Stimulated activated CD8-positive, alpha-beta memory T cell treated with anti-CD3 and anti-CD28 coated beads, Interleukin-12 subunit alpha, Interleukin-12 subunit beta, amount 100 ng/mL, for 1 hour (primary cell): ENCODE measurements at places on chromosomes 16 and 17.

DNA sequence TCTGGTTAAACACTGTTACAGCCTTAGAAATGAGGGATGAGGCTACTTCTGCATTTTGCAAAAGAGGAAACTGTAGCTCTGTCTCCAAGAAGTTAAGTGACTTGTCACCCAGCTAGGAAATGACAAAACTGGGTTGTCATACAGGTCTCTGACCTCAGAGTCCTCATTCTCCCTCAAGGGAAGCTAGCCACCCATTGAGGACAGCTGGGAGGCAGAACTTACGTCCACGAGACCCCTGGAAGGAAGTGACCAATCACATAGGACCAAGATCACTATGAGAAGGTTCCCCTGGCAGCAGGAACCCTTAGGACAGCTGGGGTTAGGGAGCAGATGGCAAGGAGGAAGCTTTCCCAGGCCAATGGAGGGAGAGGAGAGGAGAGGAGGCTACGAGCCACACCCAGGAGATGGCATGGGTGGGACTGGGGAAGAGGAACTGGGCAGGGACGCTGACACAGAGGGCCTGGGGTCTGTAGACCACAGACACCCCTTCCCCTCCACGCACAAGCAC lies 11.2 kb downstream of the METTL22 start:
- DNase-seq, result no peak

DNA sequence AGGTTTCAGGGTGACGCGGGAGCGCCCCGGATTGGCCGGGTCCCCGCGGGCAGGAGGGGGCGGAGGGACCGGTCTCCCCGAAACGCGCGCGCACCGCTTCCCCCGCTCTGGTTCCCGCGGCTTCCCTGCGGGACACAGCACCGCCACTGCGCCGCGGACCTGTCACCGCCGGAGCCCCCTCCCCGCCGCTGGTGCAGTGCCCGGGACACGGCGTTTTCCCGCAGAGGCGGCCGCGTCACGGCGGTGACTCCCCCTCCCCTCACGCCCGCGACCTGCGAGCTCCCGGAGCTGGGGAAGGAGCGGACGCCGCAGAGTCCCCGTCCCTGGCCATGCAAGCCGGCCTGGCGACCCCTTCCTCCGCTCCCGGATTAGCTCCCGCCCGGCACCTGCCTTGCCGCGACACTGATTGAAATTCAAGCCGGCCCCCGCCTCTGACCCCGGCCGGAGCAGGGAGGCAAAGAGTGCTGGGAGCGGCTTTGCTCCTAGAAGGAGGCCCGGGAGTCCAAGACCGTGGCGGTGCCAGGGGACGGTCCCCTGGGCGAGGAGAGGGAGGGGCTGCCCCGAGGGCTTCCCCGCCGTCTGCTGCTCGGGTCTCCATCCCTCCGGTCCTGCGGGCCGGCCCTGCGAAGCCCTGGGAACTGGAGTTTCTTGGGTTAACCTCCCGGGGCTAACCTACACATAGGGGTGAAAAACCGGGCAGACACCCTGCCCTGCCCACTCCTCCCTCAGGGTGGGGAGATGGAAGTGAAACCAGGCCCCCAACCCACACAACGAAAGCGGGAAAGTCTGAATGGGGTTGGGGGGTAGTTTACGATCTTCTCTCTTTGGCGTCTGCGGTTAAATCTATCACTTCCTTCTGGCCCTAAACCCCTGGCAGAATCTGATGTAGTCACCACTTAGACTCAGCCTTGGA lies 1.0 kb downstream of the RHBDL3 start:
- no peak for DNase-seq

DNA sequence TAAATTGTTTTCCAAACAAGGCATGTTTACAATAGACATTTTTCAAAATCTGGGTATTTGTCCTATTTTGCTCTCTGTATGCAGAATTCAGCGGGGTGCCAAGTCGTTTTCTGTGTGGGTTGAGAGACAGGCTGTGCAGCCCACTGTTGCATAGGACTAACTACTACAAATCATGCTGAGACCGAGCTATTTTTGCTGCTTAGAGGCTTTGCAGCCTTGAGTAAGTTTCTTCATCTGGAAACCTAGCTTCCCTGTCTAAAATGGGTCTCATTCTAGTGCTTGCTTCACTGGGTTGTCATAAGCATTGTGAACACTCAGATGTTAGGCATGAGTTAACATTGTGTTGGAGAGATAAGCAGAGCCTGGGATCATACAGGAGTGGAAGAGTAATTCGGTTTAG lies 1.3 kb downstream of the PRPSAP2 start:
- no peak for DNase-seq

GRCh38 chr17:73911726-73912372 lies 267.6 kb upstream of the SDK2 start:
- no peak for DNase-seq

- no peak for DNase-seq
These were observed 180.2 kb downstream of the RPTOR start for GRCh38 chr17:80724775-80725266.

GRCh38 chr17:41492771-41493170 lies 3.1 kb upstream of the KRT36 start:
- no peak for DNase-seq

GRCh38 chr17:46154151-46154816 lies 38.9 kb downstream of the KANSL1 start:
- no peak for DNase-seq

GRCh38 chr17:69947027-69947759 lies 127.8 kb upstream of the KCNJ16 start:
- no peak for DNase-seq

DNA sequence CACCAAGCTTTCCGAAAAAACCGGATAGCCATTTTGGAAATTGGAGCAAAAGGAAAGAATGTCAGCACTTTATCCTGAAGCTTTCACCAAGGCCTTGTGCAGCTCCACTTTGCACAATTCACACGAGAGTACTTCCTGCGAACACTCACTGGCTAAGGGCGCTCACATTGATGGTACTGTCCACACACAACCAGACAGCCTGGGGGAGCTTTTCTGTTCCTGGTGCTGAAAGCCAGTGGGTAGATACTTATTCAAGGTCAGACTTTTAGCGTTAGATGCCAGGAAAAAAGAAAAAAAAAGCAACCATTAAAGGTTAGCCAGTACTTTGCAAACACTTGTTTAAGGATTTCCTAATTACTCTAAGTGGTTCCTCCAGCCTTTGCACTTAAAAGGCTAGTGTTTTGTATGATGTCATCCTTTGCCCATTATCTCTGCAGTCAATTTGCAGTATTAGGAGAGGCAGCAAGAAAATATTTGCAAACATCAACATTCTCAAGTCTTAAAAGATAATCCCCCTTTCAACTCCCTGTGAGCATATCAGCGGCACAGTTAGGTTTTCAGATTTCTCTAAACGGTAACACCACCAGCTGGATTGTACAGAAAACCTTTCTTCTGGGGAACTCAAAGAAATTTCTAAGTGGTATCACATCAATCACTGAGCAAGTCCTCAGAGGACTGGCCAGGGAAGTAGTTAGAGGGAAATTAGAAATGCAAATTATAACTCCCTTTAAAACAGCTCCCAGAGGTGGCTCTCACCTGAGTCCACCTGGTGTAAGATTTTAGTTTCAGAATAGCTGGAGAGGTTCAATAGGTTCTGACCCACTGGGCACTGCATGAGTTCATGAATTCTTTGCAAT lies 243.4 kb upstream of the IRX5 start:
- DNase-seq, result no peak

DNA sequence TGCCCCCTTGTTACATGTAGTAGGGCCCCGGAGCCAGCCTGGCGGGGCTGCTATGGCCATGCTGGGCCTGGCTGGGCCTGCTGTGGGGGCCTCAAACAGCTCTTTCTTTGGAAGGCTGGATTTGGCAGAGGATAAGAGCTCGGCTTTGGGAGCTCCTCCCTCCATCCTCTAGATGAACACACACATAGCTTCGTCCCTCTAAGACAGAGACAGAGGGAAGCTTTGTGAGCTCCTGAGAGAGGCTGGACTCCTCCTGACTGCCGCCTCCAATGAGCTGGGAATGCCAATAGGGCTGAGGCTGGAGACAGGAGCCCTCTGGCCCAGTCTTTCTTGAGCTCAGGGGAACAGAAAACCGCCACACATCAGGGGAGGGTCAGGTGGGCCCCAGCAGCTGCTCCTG lies 37.3 kb upstream of the CDC42EP4 start:
- no peak for DNase-seq

GRCh38 chr16:51666074-51666473 lies 515.0 kb upstream of the SALL1 start:
- DNase-seq, result no peak

DNA sequence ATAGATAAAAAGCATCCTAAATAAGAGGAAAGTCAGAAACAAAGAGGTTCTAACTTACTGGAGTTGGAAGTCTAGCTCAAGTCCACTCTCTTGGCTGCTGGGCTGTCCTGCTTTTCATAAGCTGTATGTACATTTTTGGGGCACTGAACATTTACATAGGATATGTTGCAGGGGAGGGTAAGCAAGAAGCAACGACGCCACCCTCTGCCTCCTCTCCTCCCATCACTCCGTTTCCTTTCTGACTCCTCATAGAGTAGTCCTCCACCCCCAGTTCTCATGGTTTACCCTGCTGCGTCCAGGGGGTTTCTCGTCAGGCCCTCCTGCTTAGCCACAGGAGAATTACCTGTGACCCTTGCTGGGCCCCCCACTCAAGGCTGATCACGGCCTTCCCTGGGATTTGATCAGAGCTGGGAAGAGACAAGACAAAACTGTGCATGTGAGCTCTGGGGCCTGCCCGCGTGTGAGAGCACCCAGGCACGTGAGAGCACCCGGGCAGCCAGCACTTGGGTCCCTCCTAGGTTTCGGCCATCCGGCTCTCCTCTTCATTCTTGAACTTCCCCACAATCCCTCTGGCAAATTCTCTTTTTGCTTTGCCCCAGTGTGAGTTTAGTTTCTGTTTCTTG lies 37.1 kb downstream of the TMEM11 start:
- DNase-seq, result no peak

GRCh38 chr16:70392606-70393005 lies 45.9 kb downstream of the DDX19A start:
- DNase-seq, result no peak

- no peak for DNase-seq
These were observed 390.0 kb downstream of the CDH11 start for GRCh38 chr16:64731891-64732290.

DNA sequence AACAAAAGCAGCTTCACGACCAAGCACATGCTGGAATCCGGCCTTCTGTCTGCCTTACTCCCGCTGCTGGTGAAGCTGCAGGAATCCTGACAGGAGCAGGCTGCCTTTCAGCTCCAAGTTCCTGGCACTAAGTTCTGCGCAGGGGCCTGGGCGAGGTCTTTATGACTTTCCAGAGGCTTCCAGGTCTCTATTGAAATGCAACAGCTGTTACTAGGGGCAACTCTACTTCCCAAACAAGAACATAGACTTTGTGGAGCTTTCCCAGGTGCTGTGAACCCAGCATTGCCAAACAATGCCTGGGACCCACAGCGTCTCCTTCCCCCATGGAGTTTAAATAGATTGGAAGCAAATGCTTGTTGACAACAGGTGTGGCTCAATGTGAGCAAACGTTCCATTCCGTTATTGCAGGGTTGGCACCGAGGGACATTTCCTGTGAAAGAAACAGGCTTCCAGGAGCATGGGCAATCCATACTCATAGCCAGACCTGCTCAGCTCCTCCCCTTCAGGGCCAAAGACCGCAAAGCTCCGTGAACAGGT lies 156.0 kb downstream of the CDH13 start:
- no peak for DNase-seq

DNA sequence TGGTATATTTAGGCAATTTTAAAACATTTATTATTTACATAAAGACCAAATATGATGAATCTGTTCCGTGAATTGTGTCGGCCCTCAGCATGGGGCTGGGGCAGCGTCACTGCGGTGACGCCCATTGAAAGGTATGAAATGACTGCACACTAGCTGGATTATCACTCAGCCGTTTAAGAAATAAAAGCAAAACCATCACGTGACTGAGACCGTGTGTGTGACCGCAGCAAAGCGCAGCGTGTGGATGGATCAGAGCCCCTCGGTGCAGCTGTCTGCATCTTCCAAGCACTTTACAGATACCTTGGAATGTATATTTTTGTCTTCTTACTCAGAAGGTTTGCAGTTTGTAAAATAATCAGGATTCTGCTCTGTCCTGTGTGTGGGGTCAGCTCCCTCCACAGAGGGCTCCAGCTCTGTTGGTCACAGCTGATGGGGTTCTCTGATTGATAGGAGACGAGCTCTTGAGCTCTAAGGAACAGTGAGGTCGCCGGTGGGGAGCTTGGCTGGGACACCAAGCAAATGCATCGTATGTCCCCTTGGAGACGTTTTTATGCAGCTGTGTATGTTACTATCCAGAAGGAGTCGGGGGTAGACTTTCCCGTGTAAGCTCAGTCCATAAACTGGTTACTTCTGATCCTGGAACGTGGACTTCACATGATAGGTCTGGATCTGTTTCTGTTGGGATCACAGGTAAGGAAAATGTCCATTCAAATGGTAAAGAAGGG lies 45.1 kb downstream of the WDR45B start:
- no peak for DNase-seq

DNA sequence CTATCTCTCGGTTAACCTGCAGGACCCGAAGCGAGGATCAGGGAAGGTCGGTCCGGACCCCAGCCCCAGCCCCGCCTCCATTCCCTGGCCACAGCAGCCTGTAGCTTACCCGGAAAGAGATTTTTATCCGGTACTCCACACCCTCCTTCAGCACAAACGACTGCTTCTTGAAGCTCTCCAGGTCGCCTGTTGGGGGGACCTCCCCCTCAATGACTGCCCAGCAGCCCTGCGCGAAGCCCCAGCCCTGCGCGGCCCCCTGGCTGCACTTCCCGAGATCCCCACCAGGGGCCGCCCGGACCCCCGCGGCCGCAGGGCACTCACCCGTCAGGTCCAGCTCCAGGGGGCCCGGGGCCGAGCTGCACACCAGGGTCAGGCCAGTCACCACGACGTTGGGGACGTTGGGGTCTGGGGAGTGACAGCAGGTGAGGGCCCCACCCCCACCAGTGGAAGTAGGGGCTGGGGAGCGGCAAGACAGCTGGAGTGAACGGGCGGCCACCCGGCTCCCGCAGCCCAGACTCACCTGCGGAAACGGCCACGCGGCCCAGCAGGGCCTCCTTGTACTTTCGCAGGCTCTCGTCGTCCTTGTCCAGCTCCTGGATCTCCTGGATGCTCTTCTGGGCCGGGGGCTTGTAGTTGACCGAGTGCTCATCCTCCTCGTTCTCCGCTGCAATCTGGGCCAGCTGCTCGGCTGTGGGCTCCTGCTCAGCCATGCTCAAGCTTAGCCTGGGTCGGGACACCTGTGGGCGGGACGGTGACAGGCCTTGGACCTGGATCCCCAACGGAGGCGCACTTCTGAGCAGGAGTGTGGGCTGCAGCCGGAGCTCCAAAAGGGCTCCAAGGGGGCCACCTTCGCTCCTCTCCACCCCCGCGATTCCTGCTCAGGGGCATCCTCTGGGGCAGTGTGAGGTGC lies 1.7 kb downstream of the ARHGDIA start:
- DNase-seq, result no peak

DNA sequence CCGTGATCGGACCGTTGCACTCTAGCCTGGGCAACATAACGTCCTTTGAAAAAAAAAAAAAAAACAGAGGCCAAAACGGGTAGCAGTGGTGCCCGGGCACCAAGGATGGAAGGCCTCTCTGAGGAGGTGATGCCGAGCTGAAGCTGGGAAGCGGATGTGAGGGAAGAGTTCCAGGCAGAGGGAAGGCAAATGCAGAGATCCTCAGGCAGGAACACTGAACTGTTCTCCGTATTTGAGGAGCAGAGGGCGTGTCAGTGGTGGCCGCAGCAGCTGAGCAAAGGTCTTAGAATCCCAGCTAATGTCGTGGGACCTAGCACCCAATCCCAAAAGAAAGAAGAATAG lies 656 bp upstream of the KCTD13 start:
- DNase-seq, result no peak
